ENCODE measurements at places on chromosomes 7 and 10.

DNA sequence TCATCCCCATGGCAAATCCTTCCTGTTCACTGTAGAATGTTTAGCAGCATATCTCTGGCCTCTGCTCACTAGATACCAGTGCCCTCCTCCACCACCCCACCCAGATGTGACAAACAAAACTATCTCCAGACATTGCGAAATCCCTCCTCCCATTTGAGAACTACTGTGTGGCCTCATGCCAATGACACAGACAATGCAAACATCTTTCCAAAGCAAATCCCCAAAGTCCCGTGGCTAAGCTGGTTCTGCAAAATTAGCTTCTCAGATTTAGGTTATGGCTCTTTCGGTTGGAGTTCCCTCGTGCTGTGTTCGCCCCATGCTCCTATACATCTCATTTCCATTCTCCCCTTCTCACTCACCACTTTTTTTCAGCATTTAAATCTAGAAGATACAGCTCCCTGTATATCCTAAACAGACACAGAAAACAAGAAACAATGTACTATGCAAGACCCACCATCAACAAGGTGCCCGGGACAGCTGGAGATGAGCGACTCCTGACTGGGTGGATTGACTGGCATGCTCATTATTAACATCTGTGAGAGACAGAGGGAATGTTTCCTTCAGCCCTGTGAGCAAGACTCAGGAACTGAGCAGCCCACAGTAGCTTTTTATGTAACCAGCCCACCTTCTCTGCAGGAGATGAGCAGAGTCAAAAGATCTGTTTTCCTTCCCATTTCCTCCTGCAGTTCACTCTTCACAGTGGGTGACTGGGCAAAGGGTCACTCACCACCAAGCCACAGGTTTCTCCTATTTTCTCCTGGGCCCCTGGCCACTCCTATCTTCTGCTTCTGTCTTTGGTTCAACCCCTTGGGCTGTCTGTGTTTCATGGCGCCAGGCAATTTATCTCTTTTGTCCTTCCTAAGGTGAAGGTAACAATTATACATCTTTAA is 225.7 kb upstream of the AOAH start:
- DNase-seq, result no peak

DNA sequence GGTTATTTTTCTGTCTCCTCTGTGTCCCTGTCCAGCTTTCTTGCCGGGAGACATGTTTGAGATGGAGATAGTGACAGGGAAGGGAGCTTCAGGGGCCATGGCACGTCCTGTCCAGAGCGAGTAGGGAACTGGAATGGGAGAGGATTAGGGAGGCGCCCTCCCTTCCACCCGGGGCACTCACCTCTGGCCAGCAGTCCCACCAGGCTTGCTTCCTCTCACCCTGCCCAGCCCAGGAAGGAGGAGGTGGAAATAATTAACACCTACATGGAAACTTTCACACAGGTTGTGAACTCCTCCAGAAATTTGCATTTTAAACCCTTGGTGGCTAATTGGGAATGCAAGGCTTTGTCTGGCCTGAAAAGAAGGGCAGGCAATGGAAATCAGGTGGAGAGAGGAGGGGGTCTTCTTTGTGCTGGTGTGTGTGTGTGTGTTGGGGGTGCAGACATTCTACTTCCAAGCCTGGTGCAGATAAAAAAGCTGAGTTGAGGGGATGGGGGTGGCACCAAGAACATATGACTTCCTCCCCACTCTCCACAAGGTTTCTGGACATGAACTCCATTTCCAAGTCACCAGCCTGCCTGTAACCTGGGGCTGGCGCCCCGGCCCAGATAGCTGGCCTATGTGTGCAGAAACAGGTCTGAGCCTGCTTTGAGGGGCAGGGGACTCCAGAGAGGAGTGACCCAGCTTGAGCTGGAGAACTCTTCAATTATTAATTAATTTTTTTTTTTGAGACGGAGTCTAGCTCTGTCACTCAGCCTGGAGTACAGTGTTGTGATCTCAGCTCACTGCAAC is 199.4 kb downstream of the CYP26A1 start:
- no peak for DNase-seq

DNA sequence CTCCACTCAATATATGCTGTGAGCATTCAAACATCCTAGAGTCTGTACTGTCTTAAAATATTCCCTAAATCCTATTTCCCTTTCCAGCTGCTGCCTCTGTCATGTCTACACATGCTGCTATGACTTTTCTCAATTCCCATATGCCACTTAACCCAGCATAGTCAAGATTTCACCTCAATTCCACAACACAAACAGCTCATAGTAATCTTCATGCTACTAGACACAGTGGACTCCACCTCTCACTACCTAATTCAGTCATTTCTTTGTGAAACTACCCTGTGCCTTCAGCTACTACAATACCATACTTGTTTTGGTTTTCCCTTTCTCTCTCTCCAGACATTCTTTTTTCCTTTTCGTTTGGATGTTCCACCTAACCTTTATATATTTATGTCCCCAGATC is 45.5 kb downstream of the GSAP start:
- no peak for DNase-seq

DNA sequence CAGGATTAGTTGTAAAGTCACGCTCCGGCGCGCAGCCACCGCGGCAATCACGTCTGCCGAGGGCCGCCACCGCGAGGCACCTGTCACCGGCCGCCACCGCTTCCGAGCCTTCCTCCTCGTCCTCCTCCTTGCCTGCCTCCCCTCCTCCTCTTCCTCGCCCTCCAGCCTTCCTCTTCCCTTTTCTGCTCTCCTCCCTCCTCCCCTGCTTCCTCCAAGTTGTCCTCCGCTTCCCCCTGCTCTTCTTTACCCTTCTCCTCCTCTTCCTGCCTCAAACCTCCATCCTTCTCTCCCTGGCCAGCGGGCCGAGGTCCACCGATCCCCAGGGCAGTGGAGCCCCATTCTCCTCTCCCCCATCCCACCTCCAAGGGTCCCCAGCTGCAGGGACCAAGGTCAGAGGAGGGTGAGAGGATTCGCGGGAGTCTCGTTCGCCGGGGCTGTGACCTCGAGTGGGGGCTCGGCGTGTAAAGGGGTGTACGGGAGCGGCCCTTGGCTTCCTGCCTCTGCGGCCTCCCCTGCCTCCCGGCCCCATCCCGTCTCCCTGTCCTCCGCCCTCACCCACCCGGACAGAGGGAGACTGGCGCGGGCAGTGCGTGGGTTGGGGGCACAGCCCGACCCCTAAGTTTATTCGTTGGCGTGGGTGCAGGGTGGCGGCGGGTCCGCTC is 89.5 kb upstream of the PAX2 start:
- DNase-seq, result no peak

- DNase-seq, result no peak
These were observed 3.8 kb downstream of the TRPV6 start for GRCh38 chr7:142881586-142882337.

DNA sequence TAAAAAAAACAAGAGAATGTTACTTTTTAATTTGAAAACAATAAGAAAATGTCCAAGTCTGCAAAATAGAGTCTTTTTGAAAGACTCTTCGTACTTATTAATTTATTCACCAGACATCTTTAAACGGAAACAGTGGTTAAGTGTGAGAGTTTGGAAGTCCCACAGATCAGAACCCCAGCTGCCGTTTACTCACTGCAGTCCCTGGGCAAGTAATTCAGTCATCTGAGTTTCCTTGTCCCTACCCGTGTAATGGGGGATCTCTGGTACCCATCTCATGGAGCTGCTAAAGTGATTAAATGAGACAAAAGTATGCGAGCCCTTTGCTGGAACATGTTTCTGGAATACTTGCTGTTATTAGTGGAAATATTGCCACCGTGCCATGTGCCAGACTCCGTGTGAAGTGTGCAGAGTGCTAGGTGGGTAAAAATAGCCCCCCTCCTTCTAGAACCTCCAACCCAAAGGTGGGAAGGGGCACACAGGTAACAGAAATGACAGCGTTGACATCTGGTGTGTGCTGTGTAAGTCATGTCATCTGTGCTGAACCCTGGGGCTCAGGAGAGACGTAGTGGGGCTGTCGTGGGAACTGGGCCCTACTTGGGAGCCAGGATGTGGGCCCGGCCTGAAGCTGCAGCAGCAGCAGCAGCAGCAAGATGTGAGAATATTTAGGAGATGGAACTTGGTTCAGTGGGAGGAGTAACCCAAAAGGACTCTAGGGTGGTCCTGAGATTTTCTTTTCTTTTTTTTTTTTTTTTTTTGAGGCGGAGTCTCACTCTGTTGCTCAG is 140.5 kb downstream of the CUX1 start:
- DNase-seq, result no peak

- DNase-seq, result no peak
These were observed 22.2 kb upstream of the MALSU1 start for GRCh38 chr7:23276947-23277346.

Data from anterior cingulate cortex (tissue), 58 donors.